ENCODE measurements at places on chromosomes 2 and 18.

DNA sequence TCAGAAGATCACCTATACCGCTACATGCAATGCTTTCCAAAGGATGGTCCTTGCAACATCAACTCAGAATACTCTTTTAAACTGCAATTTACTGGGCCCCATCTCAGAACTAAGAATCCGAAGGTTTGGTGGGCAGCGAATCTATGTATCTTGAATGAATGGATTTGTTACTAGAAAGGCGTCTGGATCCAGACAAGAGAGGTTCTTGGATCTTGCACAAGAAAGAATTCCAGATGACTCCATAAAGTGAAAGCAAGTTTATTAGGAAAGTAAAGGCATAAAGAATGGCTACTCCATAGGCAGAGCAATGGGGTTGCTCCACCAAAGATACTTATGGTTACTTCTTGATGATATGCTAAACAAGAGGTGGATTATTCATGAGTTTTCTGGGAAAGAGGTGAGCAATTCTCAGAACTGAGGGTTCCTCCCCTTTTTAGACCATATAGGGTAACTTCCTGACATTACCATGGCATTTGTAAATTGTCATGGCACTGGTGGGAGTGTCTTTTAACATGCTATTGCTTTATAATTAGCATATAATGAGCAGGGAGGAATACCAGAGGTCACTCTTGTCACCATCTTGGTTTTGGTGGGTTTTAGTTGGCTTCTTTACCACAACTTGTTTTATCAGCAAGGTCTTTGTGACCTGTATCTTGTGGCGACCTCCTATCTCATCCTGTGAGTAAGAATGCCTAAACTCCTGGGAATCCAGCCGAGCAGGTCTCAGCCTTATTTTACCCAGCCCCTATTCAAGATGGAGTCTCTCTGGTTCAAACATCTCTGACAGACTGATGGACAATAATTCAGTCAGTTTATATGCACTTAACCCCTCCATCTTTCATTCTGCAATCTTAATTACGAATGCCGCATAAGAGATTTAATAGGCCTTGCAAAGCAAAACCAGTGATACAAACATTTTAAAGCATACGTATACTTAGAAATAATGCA is 7.5 kb upstream of the RMDN2 start:
- no peak for DNase-seq

- no peak for DNase-seq
These were observed 59.6 kb downstream of the CABYR start for GRCh38 chr18:24198461-24198860.

DNA sequence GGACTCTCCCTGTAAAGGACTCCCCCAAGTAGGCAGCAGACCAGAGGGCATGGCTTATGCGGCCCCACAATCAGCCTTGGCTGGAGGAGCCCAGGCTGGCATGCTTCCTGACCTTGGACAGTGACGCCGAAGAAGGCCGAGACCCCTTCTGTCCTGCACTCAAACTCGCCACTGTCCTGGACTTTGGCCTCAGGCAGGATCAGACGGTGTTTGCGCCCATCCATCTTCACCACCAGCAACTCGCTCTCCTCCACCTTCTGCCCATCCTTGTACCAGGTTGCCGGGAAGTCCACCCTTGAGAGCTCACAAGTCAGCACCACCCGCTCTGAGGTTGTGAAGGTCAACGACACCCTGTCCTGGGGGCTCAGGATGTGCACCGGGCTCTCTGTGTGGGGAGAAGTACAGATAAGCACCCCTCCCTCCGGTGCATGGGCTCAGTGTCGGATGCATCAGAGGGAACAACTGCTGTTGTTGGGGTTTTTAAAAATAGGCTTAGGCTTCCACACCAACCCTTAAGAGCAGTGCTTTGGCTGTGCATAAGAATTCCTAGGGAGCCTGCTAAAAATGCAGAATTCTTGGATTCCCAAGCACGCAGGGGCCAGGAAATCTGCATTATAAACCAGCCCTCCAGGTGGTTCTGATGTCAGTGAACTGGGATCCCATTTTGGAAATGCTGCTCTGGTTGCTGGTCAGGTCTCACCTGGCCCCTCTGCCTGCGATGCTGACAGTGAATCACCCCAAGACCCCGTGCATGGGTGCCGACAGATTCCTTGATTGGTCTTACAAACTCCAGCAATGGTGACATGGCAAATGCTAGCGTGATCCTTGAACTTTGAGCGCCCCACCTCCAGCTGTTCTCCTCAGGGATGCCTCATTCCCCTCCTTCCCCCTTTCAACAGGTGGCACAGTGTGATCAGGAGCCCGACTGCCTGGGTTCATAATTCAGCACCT is 5.9 kb downstream of the OBSL1 start:
- DNase-seq, result no peak

DNA sequence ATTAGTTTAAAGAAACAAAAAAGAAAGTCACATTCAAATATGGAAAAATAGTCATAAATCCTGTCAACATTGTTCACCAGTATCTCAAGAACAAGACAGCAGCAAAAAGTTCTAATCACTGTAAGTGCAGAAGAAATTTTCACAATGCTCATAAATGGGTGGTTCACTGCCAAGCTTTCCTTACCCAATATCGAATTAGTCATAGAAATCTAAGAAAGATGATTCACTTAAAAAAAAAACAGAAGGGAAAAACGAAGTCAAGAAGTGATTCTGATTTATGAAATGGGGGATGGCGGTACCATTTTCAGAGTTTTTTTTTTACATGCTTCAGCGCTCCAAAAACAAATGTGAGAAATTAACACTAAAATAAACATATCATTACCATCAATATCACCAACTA is 156.7 kb downstream of the EXOC6B start:
- DNase-seq, result peak; percentile 69

DNA sequence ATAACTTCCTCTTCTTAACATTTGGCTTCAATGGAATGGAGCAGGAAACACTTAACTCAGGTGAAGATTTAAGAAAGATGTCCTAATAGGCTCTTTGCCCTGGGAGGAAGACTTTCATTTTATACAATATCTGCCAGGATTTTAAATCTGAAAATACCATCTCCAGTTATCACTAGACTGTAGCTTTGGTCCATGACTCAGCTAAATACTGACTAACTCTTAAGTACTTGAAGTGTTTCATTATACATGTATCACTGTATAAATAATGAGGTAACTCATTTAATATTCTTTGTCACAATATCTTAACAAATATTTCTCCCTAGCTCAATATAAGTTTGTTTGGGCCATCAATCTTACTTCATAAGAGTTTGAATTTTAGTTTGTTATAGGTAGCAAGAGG is 34.7 kb downstream of the RBKS start:
- peak; percentile 72 for DNase-seq
